ENCODE measurements at places on chromosomes 4 and X.

DNA sequence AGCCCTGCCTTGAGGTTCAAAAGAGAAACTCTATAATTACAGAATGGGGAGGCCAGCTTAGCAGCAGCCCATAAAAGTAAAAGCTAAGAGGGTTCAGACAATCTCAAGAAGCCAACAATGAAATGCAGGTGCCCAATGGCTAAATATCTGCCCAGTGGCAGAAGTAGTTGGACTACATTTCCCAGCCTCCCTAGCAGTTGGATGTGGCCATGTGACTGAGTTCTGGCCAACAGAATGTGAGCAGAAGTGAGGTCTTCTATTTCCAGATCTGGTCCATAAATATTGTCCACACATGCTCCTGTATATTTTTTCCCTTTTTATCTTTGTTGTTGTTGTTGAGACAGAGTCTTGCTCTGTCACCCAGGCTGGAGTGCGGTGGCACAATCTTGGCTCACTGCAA lies 127.9 kb upstream of the NHS start:
- no peak for DNase-seq

DNA sequence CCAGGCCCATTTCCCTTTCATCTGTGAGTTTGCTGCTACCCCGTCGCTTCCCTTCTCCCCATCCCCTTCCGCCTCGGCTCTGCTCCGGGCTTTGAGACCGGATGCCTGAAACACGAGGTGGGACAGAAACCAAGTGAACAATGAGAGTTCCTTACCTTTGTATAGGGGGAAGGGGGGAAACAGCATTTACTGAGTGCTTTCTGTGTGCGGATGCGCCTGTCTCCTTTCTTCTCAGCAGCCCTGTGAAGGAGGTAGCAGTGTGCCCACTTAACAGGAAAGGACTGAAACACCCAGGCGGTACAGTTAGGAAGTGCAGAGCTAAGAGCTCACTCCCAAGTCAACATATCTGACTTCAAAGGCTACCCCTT lies 43.2 kb upstream of the TMSB15B start:
- DNase-seq = peak; percentile 33

DNA sequence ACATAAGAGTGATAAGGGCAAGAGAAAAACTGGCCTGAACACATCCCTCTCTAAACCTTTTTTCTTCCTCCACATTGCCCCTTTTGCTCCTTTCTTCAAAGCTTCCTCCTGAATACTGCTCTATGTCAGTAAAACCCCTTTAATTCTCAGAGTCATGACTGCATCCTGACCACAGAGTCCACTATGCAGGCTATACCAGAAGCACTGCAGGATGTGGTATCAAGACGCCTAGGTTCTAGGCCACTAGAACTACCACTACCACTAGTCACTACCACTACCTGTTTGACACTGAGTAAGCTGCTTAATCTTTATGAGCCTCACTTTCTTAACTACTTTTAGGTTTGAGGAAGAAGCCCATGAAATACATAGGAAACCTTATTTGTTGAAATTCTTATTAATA lies 38.7 kb downstream of the ARHGEF9 start:
- DNase-seq = peak; percentile 15

- no peak for DNase-seq
These were observed 23.5 kb downstream of the CD99 start for GRCh38 chrX:2714551-2714950.

- no peak for DNase-seq
These were observed 939.4 kb downstream of the C4orf33 start for GRCh38 chr4:130035391-130035790.

- peak; percentile 45 for DNase-seq
These were observed 28.1 kb upstream of the MAN2B2 start for GRCh38 chr4:6546681-6547447.

- no peak for DNase-seq
These were observed 486.5 kb upstream of the HTR2C start for GRCh38 chrX:114097427-114097826.
